DMS53 (cell line): ENCODE measurements at places on chromosomes 3 and 15.

- no peak for DNase-seq
Observed at GRCh38 chr3:117751651-117752050, 1042.1 kb downstream of the TUSC7 start.

- no peak for DNase-seq
Observed at GRCh38 chr3:142118911-142119310, 30.4 kb downstream of the TFDP2 start.

DNA sequence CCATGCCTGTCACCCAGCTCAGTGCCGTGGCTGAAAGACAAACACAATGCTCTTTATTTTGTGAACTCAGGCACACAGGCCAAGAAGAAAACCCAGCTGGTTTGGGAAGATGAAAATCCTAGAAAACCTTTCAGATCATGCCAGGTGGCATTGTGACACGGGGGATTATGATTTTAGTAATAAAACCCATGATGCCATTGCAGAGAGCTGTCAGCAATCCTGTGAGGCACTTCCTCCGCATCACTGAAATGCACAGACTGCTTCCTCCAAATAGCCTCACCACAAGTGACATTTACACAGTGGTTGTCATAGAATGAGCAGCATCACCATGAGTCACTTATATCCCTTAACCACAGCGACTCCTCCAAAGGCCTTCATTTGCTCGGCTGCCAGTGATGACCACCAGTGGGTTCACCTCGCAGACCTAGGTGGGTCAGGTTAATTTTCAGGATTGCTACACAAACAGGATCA, 22.7 kb downstream of the ABHD6 start:
- no peak for DNase-seq

DNA sequence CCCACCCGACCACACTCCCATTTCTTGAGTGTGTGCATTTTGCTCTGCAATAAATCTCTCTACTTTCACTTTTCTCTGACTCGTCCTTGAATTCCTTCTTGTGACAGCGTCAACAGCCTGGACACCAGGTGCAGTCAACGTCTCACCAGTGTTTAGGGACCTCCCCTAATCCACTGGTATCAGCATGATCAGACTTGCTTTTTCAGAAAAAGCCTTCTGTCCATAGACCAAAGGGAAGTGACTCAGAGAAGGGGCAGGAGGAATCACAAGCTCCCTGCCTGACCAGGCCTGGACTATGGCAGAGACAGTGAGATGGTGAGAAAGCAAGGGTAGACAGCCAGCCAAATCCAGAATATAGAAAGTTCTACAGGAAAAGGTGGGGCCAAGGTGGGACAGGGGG, 15.5 kb downstream of the CCR5 start:
- peak; percentile 83 for DNase-seq

GRCh38 chr3:151795276-151795675, 18.6 kb upstream of the AADAC start:
- DNase-seq: no peak

DNA sequence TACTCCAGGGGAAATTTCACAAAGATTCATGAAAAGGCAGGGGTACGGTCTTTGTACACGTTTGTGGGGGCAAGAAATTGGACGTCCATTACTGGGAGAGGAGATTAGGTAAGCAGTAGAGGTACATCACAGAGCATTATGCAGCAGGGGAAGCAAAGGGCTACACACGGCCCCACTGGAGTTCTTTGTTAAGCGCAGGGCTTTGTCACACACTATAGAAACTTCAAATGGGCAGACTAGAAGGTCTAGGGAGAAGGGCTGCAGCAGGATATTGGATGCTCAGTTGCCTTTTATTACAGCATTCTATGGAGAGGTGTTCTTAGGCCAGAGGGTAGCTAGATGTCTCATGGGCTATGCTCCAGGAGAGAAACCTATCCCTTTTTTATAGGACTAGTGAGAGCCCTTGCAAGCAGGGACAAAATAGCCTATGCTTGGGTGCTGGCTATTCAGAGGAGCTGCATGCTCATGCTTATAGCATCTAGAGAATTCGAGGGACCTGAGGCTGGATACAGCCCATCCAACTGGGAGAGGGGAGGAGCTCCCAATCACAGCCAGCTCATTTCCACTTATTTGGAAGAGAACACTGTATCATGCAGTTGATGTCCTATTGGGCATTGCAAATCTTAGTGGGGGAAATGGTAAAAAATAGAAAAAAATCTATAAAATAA, 506.4 kb upstream of the ADAMTS9 start:
- DNase-seq: no peak

GRCh38 chr3:125236331-125236903, 23.9 kb upstream of the SLC12A8 start:
- DNase-seq: no peak

DNA sequence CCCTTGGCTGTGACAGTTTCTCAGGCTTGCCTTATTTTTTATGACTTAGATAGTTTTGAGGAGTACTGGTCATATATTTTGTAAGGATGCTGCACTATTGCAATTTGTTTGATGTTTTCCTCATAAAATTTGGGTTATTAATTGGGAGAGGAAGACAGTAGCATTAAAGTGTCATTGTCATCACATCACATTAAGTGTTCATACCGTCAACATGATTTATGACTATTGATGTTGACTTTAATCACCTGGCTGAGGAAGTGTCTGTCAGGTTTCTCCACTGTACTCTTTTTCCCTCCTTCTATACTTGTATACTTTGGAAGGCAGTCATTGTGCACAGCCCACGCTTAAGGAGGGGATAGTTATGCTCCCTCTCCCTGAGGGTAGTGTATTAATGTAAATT, 26.9 kb downstream of the TRIM69 start:
- peak; percentile 46 for DNase-seq

- no peak for DNase-seq
Observed at GRCh38 chr3:17057321-17057720, 172.6 kb downstream of the PLCL2 start.

DNA sequence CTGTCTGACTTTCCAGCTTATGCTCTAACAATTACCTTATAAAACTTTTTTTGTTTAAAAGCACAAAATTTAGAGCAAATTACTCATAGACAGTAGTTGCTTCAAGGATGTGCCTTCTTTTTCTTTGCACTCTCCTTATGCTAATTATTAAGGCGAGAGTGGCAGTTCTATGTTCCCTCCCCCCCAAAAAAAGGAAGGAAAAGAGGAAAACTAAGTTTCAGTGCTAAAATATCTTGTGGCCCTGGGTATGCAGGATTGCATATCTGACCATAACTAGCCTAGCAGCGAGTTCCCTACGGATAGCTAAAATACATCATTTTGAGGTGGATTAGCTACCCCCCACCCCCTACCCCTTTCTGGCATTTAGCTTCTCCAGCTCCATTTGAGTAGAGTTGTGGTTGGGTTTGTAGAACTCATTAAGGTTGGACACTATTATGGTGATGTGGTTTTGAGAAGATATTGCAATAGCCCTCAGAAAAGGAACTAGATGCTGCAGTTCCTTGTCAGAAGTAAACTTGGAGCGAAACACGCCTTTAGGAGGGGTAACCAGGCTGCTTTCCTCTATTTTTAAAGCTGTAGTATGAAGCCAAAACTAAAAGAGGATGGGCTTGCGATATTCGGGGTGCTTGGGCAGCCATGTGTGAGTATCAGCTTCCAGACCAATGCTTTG, 174.6 kb downstream of the AKAP13 start:
- DNase-seq: no peak

- DNase-seq: no peak
Observed at GRCh38 chr15:68386587-68387288, 45.2 kb downstream of the ITGA11 start.

GRCh38 chr3:13111173-13111872, 38.1 kb upstream of the IQSEC1 start:
- DNase-seq: peak; percentile 60

DNA sequence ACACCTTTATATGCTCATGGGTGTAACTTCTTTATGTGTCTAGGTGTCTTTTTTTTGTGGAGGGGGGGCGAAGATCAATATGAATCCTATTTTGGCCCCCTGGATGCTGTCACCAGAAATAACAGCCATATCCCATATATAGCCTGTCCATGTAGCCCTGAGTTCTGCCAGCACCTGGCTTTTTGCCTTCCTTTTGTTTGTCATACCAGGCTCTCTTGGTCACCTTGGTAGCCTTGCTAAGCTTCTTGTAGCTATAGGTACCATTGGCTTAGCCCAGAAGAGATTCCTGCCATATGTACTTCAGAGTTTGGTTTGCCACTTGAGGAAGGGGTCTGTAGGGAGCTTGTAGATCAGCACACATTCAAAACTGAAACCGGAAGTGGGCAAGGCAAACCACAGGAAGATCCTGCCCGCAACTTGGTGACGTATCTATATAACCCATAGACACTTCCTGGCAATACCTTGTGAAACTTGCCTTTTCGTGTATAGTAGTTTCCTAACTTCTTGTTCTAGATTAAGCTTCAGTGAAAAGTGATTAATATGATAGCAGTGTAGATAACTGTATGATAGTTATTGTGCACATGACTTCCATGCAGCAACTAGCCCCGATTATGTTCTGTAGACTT, 11.9 kb downstream of the RASA2 start:
- peak; percentile 11 for DNase-seq

DNA sequence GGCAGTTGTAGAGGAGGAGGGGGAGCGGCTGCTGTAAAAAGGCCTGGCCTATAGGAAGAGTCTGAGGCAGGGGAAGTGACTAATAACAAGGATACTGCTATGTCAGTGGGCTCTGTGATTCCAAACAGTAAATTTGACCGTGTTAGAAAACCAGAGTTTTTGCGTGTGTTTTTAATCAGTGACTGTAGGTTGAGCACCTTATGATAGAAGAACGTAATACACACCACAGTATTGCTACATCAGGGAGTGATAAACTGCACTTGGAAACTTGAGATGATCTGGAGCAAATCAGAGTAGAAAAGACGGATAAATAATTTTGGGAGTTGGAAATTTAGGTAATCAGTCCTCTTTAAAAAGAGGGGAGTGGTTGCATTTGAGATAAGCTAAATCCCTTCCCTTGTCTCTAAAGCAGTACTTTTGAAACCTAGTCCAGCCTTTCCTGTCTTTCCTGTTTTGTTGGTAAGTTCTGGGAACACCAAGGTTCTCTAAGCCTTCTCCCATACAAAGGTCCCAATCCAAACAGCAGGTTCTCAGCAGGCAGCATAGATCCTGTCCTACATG, 130.5 kb upstream of the NR2E3 start:
- DNase-seq: peak; percentile 42

DNA sequence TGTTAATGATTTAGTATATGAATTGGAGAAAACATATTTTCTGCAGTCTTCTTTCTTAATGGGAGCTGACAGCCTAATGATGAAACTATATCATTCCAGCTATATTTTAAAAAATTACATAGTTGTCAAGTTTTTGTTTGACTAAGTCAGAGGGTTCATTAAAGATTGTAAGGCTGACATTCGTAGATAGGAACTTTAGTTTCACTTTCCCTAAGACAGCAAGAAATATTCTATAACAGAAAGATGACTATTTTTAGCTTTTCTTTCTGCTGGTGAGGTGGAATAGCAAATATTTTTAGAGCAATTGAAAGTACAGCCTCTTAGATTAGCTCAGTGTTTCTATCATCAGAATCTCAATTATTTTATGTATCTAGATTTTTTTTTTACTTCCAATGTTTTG, 60.2 kb downstream of the PIAS1 start:
- DNase-seq: peak; percentile 1

- no peak for DNase-seq
Observed at GRCh38 chr3:98243843-98244242, 20.2 kb upstream of the OR5H6 start.

DNA sequence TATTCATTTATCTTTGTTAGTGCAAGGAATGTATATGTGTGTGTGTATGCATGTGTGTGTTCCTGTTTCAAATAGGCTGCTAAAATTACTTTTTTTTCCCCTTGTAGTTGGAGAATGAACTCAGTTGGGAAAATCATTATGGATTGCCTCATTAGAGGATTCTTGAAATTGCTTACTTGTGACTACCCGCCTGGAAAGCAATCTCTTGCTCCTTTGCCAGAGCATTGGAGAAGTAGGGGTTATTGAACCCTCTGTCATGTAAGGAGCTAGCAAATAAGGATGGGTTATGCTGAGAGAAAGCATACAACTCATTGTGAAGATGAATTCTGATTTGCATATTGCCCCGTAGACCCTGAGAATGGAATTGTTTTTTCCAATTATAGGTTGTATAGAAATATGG, 474.5 kb downstream of the CADM2 start:
- DNase-seq: no peak

- no peak for DNase-seq
Observed at GRCh38 chr15:45147606-45148005, 17.8 kb downstream of the DUOX1 start.

DNA sequence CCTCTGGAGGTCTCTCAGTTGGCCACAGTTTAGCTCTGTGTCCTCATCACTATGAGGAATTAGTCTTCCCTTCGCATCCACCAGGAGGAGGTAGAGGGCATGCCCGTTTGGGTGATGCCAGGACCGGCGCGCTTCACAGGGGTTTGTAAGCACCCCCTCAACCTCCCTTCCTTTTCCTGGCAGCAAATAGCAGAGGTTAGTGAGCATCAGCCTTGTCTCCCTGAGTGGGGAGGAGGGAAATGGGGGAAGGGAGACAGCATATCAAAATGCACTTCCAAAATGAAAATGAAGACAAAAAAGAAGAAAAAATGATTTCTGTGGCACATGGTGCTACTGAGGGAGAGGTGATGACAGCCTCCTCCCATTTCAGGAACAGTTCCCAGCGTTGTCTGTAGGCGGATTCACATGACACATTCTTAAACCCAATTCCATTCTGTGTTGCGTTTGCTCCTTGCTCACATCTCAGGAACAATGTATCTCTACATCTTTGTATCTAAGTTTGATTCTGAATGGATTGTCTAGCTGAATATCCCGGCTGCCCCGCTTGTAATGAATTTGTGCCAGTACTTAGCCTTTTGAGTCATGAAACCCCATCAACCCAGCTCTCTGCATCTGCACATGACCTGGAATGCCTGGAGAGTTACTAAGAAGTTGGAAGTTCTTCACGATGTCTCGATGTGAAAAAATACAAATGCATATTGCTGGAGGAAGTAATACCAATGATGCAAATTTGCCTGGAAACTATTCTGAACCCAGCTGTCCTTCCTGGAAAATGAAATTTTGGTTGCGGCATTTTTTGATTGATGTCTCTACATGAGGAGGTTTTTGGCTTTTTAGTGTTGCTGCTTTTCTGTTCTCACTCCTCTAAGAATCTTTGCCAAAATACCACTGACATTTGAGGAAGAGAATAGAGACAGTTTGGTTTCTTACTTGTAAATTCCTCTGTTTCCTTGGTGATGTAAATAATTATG, 45.2 kb downstream of the TYRO3 start:
- DNase-seq: peak; percentile 81

DNA sequence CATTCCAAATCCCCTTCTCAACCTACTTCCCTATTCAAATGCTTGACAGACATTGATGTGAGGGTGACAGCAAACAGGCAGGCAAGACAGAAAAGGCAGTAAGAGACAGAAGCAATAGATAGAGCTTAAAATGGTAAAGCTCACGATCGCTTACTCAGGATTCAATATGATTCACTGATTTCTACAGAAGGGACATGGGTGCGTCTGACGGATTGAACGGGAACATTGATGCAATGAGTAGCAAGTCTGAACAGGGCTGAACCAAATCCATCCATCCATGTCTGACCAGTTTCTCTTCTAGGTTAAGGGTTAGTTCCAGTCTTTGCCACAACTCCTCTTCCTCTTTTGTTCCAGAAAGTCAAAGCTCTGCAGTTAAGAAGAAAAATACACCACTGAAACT, 35.1 kb downstream of the P2RY1 start:
- no peak for DNase-seq

- peak; percentile 73 for DNase-seq
Observed at GRCh38 chr15:52783929-52784798, 6.0 kb downstream of the ONECUT1 start.
